ENCODE measurements at places on chromosomes 4 and X.

DNA sequence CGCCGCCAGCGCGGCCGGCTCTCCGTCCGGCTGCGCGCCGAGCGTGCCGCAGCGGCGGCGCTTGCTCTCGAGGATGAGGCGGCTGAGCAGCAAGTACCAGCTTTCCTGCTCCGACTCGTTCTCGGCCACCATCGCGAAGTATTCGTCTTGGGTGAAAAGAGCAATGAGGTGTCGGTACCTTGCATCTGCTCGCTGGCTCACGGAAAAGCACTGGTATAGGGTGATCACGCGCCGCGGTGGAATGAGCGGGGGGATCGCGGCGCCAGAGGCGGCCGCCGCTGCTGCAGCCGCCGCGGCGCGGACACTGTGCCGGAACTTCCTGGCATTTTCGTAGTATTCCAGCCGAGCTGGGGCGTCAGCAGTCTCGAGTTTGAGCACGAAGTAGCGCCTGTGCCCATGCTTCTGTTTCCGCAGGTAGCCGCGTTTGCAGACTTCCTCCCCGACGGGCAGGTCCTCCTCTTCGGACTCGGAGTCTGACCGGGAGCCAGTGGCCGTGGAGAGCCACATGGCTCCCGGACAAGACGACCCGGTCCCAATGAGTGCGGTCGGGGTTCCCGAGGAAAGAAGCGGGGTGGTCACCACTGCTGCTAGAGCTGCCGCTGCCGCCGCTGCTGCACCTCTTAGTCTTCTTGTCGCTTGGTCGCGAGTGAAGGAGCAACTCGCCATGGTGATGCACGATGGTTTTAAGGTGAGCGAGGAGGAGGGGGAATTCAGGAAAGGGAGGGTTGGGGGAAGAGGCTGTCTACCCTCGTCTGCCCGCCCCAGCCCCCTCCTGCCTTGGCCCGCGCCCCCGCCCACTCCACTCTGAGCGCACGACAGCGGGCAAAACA, 469 bp downstream of the IRS4 start:
- DNase-seq, result peak; percentile 5

- no peak for DNase-seq
These were observed 327.8 kb downstream of the ADGRL3 start for GRCh38 chr4:61527888-61528287.

DNA sequence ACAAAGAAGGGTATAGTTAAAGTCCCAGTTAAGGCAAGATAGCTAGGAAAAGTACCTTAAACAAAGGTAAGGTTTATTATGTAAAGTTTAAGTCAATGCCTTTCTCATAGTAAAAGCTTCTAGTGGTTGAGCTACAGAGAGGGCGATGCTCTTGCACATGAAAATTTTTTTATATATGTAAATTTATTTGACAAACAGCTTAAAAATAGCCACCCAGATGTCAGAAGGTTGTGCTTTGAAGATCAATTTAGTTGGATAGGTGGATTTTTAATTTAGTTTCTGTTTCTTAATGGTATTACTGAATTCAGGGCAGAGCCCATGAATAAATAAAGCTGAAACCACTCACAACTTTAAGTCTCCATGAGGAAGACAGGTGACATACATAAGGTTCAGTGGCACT, 29.4 kb upstream of the PPP1R2C start:
- no peak for DNase-seq

DNA sequence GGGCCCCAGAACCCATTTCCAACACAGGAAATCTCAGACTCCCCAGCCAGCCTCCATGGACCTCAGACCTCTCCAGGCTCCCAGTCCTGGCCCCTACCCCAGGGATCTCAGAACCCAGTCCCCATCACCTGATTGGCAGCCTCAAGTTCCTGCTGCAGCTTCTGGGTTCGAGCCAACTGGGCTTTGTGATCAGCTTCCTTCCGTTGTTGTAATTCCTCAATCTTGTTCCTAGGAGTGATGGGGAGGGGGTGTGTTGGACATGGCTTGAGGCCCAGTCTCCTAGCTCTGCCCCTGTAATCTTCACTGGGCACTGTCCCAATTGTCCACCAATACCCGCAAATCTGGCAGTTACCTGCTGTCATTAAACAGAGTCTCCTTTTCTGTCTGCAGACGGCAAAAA, 12.6 kb downstream of the GRIPAP1 start:
- DNase-seq, result no peak

GRCh38 chrX:27706526-27706925, 101.3 kb upstream of the MAGEB10 start:
- no peak for DNase-seq

- DNase-seq, result no peak
These were observed 14.2 kb upstream of the ANKRD17 start for GRCh38 chr4:73272816-73273215.

DNA sequence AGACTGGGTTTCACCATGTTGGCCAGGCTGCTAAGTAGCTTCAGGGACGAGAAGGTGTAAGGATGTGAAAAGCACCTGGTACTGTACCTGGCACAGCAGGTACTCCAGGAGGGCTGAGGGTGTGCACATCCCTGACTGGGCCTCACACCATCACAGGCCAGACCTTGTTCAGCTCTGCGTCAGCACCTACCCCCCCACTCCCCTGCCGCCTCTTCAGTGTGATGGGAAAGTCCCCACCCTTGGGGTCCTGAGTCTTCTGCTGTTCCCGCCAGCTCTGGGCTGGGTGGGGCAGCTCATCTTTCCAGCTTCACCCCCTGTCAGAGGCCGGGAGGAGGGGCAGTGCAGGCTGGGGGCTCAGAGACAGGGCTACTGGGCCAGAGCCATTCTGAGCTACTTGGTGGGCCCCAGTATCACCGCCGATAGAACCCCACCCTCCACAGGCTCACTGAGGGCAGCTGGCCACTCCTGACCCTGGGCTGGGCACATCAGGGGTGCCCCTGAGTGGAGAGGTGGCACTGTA, 6.7 kb upstream of the SH3BP2 start:
- no peak for DNase-seq

DNA sequence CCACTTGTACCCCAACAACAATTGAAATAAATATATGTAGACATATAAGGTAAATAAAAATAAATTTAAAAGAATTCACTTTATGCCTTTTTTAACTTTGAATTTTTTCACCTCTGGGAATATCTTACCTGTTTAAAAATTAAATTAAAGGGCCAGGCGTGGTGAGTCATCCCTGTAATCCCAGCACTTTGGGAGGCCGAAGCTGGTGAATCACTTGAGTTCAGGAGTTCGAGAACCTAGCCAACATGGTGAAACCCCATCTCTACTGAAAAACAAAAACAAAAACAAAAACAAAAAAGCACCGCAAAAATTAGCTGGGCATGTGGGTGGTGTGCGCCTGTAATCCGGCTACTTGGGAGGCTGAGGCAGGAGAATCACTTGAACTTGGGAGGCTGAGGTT, 164.8 kb downstream of the AASDH start:
- DNase-seq, result no peak

DNA sequence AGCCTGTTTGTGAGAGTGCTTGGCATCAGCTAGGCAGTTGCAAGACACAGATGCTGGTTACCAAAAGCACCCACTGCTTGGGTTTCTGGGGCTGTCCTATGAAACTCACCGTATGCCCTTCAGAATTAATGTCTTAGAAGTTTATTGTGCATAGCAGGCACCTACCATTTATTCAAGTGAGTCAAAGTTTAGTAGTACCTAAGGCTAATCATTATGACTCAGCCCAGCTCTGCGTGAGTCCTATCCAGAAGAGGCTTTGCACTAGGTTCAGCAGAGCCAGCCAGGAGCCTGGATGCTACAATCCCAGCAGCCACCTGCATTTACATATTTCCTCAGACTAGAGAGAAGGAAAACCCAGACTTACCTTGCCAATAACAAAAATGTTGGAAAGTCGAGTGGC, 4.2 kb downstream of the RPS4X start:
- DNase-seq, result no peak

DNA sequence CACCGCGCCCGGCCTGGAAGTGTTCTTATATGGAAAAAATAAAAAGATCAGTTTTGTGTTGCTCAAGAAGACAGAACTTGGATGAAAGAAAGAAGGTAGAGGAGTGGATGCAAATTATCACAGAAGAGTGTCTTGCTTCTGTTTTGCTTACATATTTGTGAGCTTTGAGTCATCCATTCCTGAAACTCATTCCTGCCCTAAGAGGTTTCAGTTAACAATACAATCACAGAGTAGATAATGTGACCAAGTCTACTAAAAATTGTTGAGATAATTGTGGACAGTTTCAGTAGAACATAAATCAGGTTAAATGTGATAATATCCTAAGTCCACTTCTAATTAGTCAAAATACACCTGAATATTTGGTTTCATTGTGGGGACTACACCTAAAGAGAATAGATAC, 26.4 kb upstream of the LRCH2 start:
- DNase-seq, result no peak

DNA sequence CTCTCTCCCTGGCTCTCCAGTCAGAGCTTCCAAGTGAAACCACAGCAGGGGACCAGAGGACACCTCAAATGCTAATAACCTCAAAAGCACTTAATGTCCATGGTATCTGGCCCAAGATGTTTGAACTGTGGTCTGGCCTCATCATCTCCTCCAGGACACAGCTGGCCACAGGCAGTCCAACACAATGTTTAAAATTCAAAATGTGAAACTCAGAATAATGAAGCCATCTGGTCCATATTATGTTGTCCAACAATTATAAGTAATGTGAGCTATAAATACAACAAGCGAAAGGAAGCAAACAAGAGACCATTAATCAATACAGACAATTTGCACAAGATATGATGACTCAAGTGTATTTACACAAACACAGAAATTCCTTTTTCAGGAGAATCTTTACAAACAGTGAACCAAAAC, 90.7 kb upstream of the S100G start:
- DNase-seq, result no peak

DNA sequence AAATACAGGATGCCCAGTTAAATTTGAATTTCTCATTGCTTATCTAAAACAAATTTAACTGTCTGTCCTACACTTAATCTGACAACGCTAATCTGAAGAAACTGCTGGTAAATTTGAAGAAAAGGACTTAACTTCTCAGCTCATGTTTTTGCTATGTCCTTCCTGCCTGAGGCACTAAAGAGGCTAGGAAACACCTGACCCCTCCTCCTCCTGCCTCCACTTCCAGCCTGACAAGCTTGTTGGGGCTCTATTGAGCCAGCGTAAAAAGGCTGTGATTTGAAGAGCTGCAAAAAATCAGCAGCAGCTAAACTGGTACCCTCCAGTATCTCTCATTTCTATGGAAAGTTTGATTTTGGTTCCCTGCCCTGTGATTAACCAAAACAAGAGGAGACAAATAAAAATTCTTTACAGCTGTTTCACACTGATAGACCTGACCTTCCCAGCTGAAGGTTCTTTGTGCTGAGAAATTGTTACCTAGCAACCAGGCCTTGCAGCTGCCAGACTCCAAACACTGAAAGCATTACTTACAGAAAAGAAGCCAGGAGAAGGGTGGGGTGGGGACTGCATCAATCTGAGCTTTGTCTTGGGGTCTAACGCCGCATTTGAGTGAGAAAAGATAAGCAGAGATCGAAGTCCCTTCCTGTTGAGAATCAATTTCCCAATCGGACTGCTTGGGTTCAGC, 35.0 kb downstream of the DCX start:
- no peak for DNase-seq

- no peak for DNase-seq
These were observed 90.8 kb downstream of the AASDH start for GRCh38 chr4:56296526-56296925.

GRCh38 chrX:574251-574650, 56.3 kb upstream of the SHOX start:
- peak; percentile 11 for DNase-seq

GRCh38 chr4:38672397-38673129, 8.6 kb downstream of the KLF3 start:
- peak; percentile 80 for DNase-seq

- DNase-seq, result no peak
These were observed 419.1 kb upstream of the BOD1L1 start for GRCh38 chr4:14046642-14047041.

DNA sequence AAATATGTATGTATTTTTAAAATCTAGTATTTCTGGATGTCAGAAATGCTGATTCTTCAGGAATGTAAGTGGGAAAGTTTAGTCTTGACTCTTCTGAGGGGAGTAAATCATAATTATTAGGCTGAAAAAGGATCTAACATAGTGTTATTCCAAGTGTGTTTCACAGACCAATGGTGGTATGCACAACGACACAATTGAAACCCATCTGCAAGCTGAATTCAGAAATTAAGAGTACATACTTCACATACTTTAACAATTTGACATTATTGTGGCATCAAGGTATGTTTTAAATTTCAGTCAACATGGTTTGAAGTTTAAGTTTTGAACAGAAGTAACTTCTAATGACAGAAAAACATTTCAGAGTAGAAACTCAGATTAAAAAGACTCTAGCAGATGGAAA, 236.7 kb downstream of the SLC7A11 start:
- DNase-seq, result no peak

DNA sequence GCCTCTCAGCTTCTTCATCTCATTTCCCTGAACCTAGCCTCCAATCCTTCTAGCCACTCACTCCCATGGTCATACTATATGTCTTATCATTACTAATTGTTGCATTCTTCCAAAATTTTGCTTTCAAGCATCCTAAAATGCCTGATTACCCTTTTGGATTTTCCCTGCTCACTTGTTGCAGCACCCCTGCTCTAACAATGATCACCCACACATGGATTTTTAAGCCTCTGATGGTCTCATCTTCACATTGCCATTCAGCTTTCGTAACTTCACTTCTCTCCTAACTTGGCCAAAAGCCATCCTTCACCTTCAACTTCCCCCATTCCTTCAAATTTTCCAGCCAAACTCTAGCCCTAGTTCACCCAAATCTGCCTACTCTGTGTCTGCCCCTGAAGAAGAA, 33.8 kb upstream of the MGST2 start:
- no peak for DNase-seq

- peak; percentile 26 for DNase-seq
These were observed 80.6 kb downstream of the PBDC1 start for GRCh38 chrX:76253432-76253831.

GRCh38 chrX:136086521-136086920, 60.8 kb upstream of the FHL1 start:
- DNase-seq, result no peak

- no peak for DNase-seq
These were observed 581.8 kb downstream of the NLGN4X start for GRCh38 chrX:5646818-5647217.

DNA sequence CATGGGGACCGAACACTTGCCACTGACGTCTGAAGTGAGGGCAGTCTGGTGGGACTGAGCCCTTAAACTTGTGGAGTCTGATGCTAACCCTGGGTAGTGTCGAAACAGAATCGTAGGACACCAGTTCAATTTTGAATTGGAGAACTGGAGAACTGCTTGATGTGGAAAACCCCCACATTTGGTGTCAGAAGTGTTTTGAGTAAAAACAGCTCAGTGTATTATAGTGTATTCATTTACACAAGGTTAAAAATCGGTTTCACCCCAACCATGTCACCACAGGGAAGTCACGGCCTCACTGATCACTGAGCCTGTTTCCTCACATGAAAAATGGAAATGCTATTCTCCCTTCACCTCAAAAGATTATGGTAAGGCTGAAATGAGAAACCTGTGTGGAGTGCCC, 21.9 kb downstream of the PIN4 start:
- DNase-seq, result no peak

DNA sequence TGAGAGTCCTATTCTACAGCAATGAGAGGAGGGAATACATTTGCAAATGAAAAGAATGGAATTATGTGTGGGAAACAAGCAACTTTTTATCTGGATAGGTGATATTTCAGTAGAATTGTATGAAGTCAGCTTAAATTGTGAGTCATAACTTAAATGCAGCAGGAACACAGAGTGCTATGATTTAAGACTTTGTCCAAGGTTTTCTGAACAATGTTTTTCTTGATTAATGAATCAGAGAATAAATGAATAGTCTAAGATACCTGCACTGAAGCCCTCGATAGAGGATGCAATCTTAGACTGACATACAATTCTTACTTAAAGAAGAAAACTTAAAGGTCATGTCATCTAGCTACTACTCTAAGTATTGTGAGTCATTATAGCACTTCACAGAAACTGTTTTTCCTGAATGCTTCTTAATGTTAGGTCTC, 8.0 kb downstream of the ARHGEF38 start:
- no peak for DNase-seq

All from erythroblast (primary cell).